Activated naive CD8-positive, alpha-beta T cell treated with anti-CD3 and anti-CD28 coated beads for 36 hours (primary cell): ENCODE measurements at places on chromosomes 5 and 9. TPM values are rescaled to one million over a fixed set of nuclear protein-coding genes. Genes with fewer than 3 reads are reported as not detected.

DNA sequence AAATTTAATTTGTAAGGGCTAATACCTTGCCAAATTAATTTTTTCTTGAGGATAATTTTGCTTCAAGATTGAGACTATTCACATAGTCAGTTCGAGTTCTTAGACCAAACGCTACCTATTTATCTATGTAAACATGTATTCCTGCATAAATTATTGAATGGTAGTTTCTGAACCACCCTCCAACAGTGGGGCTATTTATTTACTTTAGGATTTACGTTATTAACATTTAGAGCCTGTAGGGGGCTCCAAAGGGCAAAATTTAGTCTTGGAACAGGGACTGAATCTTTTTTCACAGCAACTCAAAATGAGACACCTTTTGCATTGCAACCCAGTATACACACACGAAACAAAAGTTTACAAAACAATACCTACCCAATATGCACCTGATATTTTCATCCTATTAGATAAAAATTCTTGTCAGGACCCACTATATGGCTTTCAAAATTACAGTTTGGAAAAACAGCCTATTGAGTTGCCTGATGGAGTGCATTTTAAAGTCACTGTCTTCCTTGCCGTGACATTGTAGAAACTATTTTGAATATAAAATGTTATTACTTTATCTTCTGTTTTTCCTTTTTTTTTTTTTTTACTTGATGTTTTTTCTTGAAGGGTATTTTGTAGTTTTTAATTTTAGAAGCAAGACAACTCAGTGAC, 47.1 kb upstream of the POU4F3 start:
- H3K36me3 ChIP-seq = no peaks in the 10 kb centered on the region
- H3K27me3 ChIP-seq = no peaks in the 10 kb centered on the region
- DNase-seq = no peak
- H3K27ac ChIP-seq = no peak overlapping the region
- no peaks in the 10 kb centered on the region for H3K4me1 ChIP-seq

DNA sequence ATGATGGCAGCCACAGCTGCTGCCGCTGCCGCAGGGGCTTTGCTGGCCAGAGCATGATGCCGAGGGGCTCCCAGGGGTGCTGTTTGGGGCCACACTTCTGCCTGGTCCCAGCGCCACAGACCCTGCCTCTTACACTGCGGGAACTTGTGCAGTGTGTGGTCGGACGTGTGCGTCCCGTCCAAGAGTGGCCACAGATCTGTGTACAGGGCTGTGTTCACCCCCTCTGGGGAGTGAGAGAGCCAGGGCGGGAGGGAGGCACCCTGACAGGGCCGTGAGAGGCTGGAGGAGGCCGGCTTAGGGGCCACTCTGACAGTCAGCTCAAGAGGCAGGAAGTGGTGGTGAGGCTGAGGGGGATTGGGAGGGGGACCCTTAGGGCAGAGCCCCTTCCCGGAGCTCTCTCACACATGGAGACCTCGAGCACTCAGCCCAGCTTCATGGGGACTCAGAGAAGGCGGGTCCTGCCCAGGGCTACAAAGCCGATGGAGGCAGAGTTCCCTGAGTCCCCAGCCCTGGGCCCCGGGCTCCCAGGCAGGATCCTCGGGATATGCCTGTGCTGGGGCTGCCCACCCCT, 13.1 kb upstream of the CARD19 start:
- peak; percentile 24 for DNase-seq
- H3K27me3 ChIP-seq = no peaks in the 10 kb centered on the region
- peaks cover 18% of the 10 kb centered on the region for H3K4me1 ChIP-seq
- H3K4me3 ChIP-seq = no peak overlapping the region
- peak overlapping the region; percentile 93 for H3K27ac ChIP-seq
- peaks cover 43% of the 10 kb centered on the region for H3K36me3 ChIP-seq

- DNase-seq = no peak
- no peak overlapping the region for H3K4me3 ChIP-seq
- no peak overlapping the region for H3K27ac ChIP-seq
- H3K4me1 ChIP-seq = no peaks in the 10 kb centered on the region
- H3K36me3 ChIP-seq = no peaks in the 10 kb centered on the region
- peaks cover 52% of the 10 kb centered on the region for H3K27me3 ChIP-seq
These were observed 65.4 kb upstream of the ARAP3 start for GRCh38 chr5:141747152-141748141.

- no peak overlapping the region for H3K4me3 ChIP-seq
- H3K27ac ChIP-seq = no peak overlapping the region
- no peaks in the 10 kb centered on the region for H3K36me3 ChIP-seq
- H3K4me1 ChIP-seq = peaks cover 3% of the 10 kb centered on the region
- DNase-seq = no peak
These were observed 51.4 kb downstream of the COL5A1 start for GRCh38 chr9:134693011-134693410.

GRCh38 chr9:117494401-117495090, 79.7 kb upstream of the ASTN2 start:
- no peaks in the 10 kb centered on the region for H3K27me3 ChIP-seq
- no peak for DNase-seq
- H3K4me1 ChIP-seq = no peaks in the 10 kb centered on the region
- no peak overlapping the region for H3K27ac ChIP-seq
- no peak overlapping the region for H3K4me3 ChIP-seq

Gene SKP2
- 63.4 TPM for total RNA-seq

Gene LCN10
- total RNA-seq = 5.4 TPM

Gene SVEP1
- total RNA-seq = not detected
